ENCODE measurements at places on chromosomes 16 and 17.

GRCh38 chr17:58503866-58504265, 10.6 kb downstream of the MTMR4 start:
- DNase-seq = no peak

DNA sequence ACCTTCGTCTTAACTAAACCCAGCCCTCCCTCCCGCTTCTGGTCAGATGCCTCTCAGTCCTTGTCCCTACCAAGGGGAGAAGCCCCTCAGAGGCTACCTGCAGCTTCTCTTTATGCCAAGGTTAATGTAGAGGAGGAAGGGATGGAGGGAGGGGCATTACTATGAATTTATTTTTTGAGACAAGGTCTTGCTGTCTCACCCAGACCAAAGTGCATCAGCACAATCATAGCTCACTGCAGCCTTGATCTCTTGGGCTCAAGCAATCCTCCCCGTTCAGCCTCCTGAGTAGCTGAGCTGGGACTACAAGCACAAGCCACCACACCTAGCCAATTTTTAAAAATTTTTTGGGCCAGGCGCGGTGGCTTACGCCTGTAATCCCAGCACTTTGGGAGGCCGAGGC, 15.3 kb downstream of the EPOP start:
- no peak for DNase-seq

- DNase-seq = no peak
These were observed 3.8 kb downstream of the SHISA6 start for GRCh38 chr17:11244776-11245175.

GRCh38 chr17:8739097-8739496, 5.5 kb downstream of the CCDC42 start:
- DNase-seq = no peak
